ENCODE measurements at places on chromosomes 1 and 21.

DNA sequence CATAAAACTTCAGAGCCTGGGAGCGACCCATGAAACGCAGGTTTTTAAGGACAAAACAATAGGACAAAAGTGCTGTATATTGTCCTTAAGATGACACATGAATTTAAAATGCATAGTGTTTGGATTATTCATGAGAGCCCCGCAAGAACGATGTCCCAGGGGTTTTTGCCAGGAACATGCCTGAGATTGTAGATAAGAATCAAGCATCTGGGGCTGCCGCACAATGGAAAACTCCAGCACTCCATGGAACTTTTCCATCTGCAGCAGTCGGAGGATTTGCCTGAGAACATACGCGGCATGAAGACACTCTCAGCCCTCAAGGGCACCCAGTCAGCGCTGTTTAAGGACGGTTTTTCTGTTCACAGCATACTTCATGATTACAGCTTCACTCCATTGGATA, 5.3 kb upstream of the ERG start:
- no peak for DNase-seq

DNA sequence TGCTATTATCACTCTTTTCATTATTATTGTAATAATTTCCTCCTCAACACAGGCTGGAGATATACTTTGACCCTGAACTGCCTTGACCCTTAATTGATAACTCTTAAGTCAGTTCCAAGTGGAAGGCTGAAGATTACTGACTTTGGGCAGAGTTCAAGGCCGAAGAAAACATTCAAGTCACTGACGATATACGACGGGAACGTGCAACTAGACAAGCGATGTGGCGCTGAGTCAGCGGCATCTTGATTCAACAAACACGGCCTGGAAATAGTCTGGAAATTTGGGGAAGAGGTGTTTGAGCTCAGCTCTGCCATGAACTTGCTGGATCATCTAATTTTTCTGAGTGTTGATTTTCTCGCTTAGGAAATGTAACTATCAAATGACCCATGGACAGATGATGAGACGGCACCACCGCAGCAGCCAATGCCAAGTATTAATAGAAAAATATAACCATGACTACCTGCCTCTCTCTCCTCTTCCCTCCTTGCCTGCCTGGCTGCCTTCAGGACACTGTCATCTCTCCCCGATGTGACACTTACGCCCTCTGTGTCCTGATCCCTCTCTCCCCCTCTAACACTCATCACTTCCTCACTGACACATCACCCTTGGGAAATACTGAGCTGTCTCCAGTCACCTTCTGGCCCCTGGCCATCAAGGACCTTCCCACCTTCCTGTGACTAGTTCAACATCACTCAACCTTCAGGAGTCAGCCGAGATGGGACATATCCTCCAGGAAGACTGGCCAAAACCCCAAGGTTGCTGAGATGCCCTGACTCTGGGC, 49.4 kb downstream of the TMCO4 start:
- DNase-seq, result no peak

GRCh38 chr1:20409012-20409411, 77.0 kb downstream of the CAMK2N1 start:
- no peak for DNase-seq

DNA sequence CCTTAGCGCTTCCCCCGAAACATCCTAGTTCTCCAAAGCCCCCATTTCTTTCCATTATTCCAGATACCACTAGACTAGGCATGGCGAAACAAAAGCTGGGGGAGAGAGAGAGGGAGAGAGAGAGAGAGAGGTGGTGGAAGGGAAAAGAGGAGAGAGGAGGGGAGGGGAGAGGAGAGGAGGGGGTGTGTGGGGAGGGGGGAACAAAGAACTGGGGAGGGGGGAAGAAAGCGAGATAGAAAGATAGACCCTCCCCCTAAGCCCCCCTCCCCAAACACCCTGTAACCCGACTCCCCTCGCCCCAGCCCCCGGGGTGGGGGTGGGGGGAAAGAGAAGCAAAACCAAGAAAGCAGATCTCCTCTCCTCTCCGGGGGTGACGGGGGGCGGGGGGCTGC, 352 bp downstream of the MEX3A start:
- DNase-seq, result peak; percentile 58

GRCh38 chr1:188941986-188942385, 1535.7 kb downstream of the BRINP3 start:
- peak; percentile 7 for DNase-seq

DNA sequence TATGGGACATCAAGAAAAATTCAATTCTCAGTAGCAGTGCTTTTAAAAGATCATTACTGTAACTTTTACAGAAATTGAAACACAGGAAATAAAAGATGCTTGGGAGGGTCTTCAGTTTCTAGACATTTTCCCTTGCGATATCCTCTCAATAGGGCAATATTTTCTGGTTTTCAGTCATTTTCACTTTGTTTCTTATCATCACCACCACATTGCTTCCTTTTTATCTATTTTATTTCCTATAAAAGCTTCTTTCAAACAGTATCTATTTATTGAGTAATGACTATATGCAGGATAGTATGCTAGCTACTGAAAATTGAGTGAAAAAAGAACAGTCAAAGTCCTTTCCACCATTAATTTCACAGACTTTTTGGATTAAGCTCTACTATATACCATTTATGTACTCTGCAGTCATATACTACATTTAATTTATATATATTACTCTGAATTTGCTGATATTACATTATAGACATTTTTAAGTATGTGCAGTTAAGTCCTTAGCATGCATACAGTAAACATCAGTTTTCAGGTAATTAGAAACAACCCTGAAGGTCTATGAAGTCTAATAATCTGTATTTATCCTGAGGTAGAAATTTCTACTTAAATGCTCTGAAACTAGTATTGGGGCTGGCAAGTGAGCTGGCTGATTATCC, 18.7 kb downstream of the TRMT1L start:
- no peak for DNase-seq

DNA sequence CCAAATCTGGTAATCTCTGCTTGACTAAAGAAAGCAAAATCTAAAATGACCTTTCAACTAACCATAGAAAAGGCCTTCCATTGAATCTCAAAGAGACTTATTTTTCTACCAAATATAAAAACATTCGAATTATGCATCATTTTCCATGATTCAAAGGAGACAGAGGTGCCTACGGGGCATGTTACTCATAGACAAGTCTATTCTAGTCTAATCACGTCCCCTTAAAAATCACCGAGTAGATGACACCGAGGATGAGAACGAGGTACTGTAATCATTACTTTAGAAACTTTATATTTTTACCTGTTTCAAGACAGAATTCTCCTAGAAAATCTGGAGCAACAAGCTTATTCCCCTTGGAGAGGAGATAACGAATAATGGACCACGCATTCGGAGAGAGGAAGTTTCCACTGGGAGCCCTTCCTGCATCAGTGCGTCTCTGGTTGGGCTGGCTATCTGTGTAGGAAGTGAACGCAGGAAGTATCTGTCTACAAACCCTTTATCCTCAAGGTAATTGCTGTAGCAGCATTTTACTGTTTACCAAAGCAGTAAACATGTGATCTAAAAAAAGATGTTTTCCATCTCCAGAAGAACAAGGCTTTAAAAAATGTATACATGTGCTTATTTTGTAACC, 9.5 kb downstream of the ERG start:
- DNase-seq, result no peak

- peak; percentile 17 for DNase-seq
These were observed 198.0 kb upstream of the ZP4 start for GRCh38 chr1:238088560-238089290.

GRCh38 chr1:151934048-151934493, 24.8 kb upstream of the THEM4 start:
- peak; percentile 58 for DNase-seq

GRCh38 chr21:33661146-33661545, 18.8 kb downstream of the ITSN1 start:
- no peak for DNase-seq

DNA sequence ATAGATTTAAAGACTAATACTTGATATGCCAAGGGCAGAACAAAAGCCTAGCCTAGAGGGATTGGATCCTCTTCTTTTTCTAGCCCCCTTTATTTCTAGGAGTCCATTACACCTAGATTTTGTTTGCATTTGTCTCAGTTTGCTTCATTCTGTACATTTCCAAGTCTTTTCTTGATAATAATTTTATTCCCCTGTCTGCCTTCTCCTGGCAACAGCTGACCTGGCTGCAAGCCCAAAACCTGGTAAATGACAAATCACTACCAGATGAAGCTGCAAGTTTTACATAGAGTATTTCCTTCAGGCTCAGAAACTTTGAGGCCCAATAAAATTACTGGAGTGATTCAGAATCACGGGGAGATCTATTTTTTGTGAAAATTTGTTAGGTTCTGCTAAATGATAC, 36.5 kb upstream of the LHX8 start:
- no peak for DNase-seq

GRCh38 chr1:77655431-77655974, 27.0 kb downstream of the ZZZ3 start:
- no peak for DNase-seq

Data from iPS-NIHi11 (cell line).